Activated CD8-positive, alpha-beta memory T cell treated with anti-CD3 and anti-CD28 coated beads for 48 hours (primary cell): ENCODE measurements at places on chromosomes 12 and 14.

DNA sequence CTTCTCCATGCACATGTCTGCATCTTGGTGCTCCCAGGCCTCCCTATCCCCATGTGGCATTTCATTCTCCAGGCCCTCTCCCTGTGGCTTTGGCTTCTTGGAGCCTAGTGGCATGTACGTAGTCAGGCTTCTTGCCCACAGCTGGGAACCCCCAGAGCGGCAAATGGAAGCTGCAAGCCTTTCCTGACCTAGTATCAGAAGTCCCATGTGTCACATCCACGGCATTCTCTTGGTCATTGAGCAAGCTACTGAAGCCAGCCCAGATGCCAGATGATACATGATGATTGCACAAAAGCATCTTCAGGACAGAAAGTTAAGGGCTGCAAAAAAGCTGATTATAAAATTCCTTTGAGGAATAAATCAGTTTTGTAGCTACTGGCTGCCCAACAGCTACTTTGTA, 154.9 kb downstream of the PELI2 start:
- DNase-seq = no peak

DNA sequence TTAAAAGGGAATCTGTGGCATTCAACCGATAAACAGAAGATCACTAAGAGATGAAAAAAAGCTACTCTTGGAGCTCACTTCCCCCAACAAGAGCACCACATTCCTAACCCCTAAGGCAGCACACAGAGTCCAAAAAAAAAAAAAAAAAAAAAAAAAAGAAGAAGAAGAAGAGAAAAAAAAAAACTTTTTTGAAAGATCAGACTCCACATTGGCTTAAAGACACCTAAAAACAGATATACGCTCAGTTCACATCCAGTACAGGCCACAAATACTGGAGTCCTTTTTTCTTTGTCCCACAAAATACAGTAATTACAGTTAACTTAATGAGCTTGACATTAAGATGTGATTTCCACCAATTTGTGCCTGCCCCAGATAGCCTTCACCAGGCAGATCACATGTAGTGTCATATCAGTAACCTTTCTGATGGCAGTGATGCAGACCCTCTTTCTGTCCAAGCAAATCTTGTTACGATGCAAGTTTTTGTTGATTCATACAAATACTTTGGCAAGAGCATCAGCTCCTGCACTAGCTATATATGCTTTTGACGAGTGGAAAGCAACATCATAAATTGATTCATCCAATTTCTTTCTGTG, 20.7 kb downstream of the COCH start:
- DNase-seq = no peak

DNA sequence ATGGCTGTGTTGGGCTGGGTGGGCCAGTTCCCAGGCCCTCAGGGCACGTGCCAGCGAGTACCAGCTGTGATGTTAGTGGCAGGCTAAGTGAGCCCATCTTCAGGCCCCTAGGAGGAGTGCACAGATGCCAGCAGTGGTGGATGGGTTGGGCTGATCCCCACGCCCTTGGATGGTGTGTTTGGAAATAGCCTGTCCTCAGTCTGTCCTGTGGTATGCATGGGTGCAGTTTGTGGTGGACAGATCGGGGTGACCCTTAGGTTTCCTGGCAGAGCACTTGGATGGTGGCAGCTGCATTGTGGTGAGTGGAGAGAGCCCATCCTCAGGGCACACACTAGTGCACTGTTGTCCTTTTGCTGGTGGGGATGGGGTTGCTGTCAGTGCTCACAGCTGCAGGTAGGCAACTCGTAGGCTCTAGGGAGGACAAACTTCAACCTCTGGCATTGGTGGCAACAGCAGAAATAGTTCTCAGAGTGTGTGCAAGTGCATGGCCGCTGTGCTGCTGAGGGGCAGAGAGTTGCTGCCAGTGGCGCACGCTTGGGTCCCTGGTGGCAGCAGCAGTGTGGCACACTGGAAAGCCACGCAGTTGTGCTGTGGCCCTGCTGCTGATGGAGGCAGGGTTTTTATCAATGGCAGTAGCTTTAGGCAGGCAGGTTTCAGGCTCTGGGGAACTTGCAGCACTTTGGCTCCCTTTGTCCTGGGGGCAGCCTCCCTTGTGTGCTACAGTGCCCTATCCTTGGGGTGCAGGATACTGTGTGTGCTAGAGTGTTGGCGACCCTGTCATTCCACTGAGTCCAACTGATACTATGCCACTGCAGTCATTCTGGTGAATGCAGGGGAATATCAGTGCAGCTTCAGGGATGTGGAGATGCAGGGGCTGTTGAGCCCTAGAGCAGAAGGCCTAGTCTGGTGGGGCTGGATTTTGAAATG, 65.5 kb downstream of the FBXO33 start:
- DNase-seq = no peak

DNA sequence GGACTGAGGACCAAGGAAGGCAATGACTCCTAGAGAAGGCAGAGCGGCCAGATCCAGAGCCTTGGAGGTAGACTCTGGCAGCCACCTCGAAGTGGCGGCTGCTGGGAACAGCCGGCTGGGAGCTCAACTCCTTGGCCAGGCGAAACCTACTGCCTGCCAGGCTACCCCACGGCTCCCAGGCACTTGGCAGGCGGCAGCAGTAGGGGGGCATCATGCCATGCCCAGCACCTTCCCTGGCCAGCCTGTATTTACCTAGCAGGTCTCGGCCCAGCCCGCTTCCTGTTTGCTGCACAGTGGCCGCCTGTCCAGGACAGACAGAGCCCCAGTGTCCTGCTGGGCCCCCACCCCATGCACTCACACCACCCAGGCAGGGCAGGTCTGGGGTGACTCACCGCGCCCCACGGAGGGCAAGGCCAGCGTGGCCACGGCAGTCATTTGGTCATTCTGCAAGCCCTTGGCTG, 10.2 kb downstream of the TRPV4 start:
- no peak for DNase-seq

- DNase-seq = no peak
Measured at GRCh38 chr12:67981287-67982162, 7.7 kb upstream of the IFNG-AS1 start.
